Glutamatergic neuron (in vitro differentiated cells): ENCODE measurements at places on chromosomes 11 and 22. TPM values are rescaled to one million over a fixed set of nuclear protein-coding genes. Genes with fewer than 3 reads are reported as not detected.

- no peak overlapping the region for H3K27ac ChIP-seq
- no peaks in the 10 kb centered on the region for H3K27me3 ChIP-seq
- no peaks in the 10 kb centered on the region for H3K36me3 ChIP-seq
- no peak for DNase-seq
- no peaks in the 10 kb centered on the region for H3K4me1 ChIP-seq
Observed at GRCh38 chr11:7969756-7970646, 4.8 kb upstream of the NLRP10 start.

DNA sequence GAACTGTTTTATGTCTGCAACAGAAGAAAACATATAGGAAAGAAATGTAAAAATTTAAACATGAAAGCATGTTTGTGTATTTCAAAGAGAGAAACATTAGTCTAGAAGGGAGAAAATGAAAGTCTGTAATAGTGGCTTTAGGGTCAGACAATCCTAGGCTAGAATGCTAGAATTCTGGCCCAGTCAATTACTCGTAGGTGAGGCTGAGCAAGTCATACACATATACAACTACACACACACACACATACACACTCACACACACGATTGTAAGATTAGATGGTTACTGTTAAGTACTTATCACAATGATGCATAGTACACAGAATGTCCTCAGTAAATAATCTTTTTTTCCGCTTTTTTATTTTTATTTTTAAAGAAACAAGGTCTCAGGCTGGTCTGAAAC is 37.7 kb upstream of the PCF11 start:
- H3K36me3 ChIP-seq, result no peaks in the 10 kb centered on the region
- H3K4me3 ChIP-seq, result no peak overlapping the region
- DNase-seq, result no peak
- H3K27me3 ChIP-seq, result no peaks in the 10 kb centered on the region
- H3K4me1 ChIP-seq, result peaks cover 17% of the 10 kb centered on the region

GRCh38 chr22:49019737-49020713 is 807.6 kb downstream of the BRD1 start:
- H3K27ac ChIP-seq, result no peak overlapping the region
- H3K4me1 ChIP-seq, result no peaks in the 10 kb centered on the region
- peaks cover 5% of the 10 kb centered on the region for H3K27me3 ChIP-seq
- no peaks in the 10 kb centered on the region for H3K36me3 ChIP-seq
- no peak overlapping the region for H3K4me3 ChIP-seq
- DNase-seq, result no peak

Gene TRIM49C
- total RNA-seq, result 1.2 TPM

Gene VPREB1
- total RNA-seq, result not detected
